Glutamatergic neuron (in vitro differentiated cells): ENCODE measurements at places on chromosomes 16 and 17.

- H3K27me3 ChIP-seq: peaks cover 1% of the 10 kb centered on the region
- no peak overlapping the region for H3K4me3 ChIP-seq
- no peak overlapping the region for H3K27ac ChIP-seq
- no peaks in the 10 kb centered on the region for H3K36me3 ChIP-seq
- DNase-seq: no peak
These were observed 11.3 kb downstream of the ERAL1 start for GRCh38 chr17:28865946-28866752.

DNA sequence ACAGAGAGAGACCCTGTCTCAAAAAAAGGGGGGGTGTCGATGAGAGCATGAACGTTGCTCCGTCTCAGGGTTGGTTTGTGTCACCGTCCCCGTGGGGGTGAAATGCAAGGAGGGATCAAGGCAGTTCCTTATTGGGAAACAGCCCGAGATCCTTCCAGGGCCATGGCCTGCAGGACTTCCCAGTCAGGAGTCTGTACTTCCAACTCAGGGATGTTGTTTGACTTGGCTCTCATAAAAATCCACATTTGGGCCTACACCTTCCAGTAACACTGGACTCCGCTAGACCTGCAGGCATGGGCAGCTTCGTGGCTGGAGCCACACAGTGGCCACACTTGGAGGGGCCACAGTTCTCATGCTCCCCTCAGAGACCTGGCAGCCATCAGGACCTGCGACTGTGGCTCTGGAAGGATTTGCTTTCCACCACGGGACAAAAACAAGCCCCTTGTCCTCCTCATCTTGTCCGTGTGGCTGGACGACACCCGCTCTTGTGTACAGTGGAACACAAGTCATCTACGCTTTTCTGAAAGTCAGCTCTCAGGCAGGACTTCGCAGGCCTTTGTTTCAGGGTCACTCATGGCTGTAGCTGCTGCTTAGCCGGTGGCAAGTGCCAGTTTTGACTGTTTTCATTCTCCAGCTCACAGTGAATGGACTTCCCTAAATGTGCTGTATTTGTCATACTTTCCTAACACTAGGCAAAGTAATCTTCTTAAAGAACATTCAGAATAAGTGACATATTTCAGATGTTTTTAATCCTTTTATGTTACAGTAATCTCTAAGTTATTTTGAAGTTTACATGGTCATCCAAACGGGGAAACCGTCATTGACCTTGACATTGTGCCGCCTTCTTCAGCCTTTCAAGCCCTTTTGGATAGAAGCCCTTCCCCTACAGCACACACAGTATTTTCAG, 24.2 kb upstream of the IL17C start:
- H3K27me3 ChIP-seq: peaks cover 10% of the 10 kb centered on the region
- peak overlapping the region; percentile 61 for H3K4me3 ChIP-seq
- peaks cover 70% of the 10 kb centered on the region for H3K4me1 ChIP-seq
- DNase-seq: no peak

DNA sequence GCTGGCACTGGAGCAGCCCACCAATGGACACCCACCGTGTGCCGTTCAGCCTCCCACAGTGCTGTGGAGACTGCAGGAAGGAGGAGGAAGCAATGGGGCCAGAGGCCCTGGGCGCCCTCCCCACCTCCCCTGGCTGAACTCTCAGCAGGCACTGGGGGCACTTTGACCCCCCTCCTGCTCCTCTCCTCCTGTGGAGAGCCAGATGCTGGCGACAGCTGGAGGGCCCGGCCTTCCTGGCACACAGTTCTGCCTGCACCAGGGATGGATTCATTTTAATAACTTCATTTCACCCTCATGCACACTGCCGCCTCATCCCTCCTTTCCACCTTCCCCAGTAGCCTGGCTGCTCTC, 6.0 kb downstream of the NXPH3 start:
- peaks cover 20% of the 10 kb centered on the region for H3K4me1 ChIP-seq
- peaks cover 5% of the 10 kb centered on the region for H3K27me3 ChIP-seq
- no peaks in the 10 kb centered on the region for H3K36me3 ChIP-seq
- DNase-seq: no peak
- peak overlapping the region; percentile 62 for H3K27ac ChIP-seq

DNA sequence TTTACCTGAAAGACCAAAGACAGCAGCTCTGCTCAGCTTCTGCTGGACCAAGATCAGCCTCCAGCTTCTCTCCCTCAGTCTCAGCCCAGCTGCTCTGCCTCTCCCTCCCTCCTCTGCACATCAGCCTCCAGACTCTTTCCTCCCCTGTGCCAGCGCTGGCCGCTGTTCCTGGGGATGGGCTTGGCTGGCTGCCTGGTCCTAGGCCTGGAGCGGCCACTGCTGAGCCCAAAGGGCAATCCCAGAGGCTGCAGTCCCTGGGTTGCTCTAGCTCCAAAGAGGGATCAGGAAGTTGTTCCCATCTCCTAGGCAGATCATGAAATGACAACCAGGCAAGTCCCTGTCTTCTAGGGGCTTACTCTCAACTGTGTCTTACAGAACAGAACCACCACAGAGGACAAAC, 31.3 kb downstream of the DCUN1D3 start:
- no peak overlapping the region for H3K4me3 ChIP-seq
- H3K36me3 ChIP-seq: no peaks in the 10 kb centered on the region
- H3K27ac ChIP-seq: no peak overlapping the region
- H3K4me1 ChIP-seq: peaks cover 41% of the 10 kb centered on the region
- DNase-seq: peak; percentile 28

DNA sequence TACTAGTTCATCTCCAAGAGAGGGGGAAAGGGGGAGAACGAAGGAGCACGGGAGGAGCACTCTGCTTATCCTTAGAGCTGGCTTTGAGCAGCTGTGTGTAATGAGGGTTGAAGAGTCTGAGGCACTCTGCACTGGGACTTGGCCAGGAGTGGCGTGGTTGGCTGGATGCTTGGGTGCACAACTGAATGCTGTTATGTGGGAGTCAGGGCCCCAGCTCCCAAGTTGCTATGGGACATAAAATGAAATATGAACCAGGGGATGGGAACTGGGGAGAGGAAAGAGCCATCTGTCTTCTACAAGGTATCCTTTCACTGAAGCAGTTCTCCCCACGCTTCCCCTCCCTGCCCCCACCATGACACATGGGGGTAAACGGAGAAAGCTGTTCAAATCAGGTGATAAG, 105.9 kb upstream of the ANKFN1 start:
- H3K4me1 ChIP-seq: no peaks in the 10 kb centered on the region
- no peak overlapping the region for H3K4me3 ChIP-seq
- H3K36me3 ChIP-seq: no peaks in the 10 kb centered on the region
- no peak for DNase-seq

DNA sequence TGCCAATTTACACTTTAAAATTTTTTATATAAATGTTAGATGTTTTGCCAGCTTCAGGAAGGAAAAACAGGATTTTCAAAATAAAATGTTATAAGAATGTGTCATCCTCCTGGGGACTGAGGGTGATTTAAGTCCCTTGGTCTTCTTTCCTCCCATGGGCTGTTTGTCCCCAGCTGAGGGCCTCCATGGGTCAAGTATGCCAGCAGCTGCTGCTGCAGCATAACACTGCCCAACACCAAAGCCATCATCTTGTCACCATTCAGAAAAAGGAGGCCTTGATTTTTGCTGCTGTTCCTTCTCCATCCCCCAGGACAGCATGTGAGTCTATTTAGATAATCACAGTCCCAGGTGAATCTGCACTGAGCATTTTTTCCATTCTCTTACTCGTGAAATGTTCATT, 188.5 kb downstream of the LGALS9B start:
- peaks cover 32% of the 10 kb centered on the region for H3K4me1 ChIP-seq
- H3K4me3 ChIP-seq: no peak overlapping the region
- H3K36me3 ChIP-seq: no peaks in the 10 kb centered on the region

DNA sequence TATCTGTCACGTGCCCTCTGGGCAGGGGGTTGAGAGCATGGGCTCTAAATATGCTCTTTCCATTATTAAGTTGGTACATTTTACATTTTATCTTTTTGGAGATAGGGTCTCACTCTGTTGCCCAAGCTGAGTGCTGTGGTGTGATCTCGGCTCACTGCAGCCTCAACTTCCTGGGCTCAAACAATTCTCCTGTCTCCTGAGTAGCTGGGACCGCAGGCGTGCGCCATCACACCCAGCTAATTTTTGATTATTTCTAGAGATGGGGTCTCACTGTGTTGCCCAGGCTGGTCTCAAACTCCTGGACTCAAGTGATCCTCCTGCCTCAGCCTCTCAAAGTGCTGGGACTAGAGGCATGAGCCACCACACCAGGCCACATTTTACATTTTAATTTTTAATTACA, 43.9 kb upstream of the KDM6B start:
- no peak overlapping the region for H3K4me3 ChIP-seq
- H3K27ac ChIP-seq: no peak overlapping the region
- peaks cover 3% of the 10 kb centered on the region for H3K4me1 ChIP-seq
- no peaks in the 10 kb centered on the region for H3K36me3 ChIP-seq
- no peak for DNase-seq

DNA sequence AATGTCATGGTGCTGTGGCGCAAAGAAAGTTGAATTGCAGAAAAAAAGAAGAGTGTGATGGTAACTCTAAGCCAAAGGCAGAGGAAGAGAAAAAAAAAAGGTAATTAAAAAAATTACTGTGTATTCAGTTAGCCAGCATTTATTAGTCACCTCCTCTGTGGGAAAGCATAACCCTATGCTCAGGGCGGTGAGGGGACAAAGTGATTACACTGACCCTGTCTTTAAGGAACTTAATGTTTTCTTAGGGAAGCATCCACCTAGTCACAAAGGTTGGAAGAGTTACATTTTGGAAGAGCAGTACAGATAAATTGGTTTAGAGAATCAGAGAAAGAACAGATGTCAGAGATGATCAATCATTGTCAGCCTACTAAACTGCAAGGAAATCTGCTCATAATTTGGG, 410.3 kb downstream of the CDH11 start:
- H3K36me3 ChIP-seq: no peaks in the 10 kb centered on the region
- peaks cover 2% of the 10 kb centered on the region for H3K4me1 ChIP-seq
- no peaks in the 10 kb centered on the region for H3K27me3 ChIP-seq

GRCh38 chr17:81365148-81365600, 30.1 kb upstream of the BAHCC1 start:
- H3K4me3 ChIP-seq: no peak overlapping the region
- no peak overlapping the region for H3K27ac ChIP-seq
- no peaks in the 10 kb centered on the region for H3K36me3 ChIP-seq
- H3K27me3 ChIP-seq: peaks cover 7% of the 10 kb centered on the region
- H3K4me1 ChIP-seq: peaks cover 6% of the 10 kb centered on the region
- no peak for DNase-seq

- no peaks in the 10 kb centered on the region for H3K36me3 ChIP-seq
- H3K27me3 ChIP-seq: peaks cover 26% of the 10 kb centered on the region
- no peak for DNase-seq
- H3K4me3 ChIP-seq: peak overlapping the region; percentile 71
These were observed 155.9 kb downstream of the C16orf78 start for GRCh38 chr16:49529411-49530045.

DNA sequence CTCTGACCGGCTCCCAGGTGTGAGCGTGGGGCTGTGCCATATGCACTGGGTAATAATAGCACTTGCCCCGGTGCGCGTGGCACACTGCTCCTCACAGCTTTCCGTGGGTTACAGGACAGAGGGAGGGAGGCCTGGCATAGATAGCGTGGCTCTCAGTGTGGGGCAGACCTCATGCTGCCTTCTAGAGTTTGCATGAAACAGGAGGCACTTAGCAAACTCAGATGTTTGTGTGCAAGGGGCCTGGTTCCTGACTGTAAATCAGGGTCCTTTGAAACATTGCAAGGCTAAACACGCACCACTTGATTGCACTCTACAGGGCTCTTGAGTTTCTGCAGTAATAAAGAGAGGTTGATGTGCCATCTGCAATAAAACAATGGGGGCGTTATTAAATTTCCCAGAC, 101.7 kb downstream of the RPTOR start:
- no peak for DNase-seq
- no peaks in the 10 kb centered on the region for H3K36me3 ChIP-seq
- H3K27me3 ChIP-seq: peaks cover 8% of the 10 kb centered on the region

GRCh38 chr17:47323382-47324223, at the start of gene EFCAB13:
TSS of gene EFCAB13 (plus strand) at chr17:47323955. CDS start at chr17:47328354, 4,399 bp downstream.
- peak within 1 kb of the TSS; percentile 91 for H3K4me3 ChIP-seq
- H3K4me1 ChIP-seq: peaks cover 2% of the 10 kb centered on the region
- peak within 1 kb of the TSS; percentile 94 for H3K27ac ChIP-seq
- peaks cover 9% of the 10 kb centered on the region for H3K27me3 ChIP-seq
- DNase-seq: peak; percentile 95

DNA sequence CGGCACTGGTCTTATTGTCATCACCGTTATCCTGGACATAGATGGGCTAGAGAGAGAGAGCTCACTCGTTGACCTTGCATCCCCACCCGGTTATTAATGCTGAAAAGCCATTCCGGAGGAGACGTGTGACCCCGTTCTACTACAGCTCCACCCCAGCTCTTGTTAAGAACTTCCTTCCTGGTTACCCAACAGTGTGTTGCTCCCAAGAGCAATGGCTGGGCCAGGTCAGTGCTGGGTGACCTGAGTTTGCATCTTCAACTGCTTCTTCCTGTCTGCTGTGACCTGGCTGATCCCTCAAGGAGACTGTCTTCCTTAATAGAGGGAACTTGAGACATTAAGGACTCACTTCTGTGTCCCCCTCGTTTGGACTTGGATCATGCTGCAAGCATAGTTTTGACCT, 96.1 kb upstream of the SDK2 start:
- no peaks in the 10 kb centered on the region for H3K36me3 ChIP-seq
- peaks cover 17% of the 10 kb centered on the region for H3K4me1 ChIP-seq
- H3K27ac ChIP-seq: no peak overlapping the region
- no peak overlapping the region for H3K4me3 ChIP-seq
- peaks cover 11% of the 10 kb centered on the region for H3K27me3 ChIP-seq

DNA sequence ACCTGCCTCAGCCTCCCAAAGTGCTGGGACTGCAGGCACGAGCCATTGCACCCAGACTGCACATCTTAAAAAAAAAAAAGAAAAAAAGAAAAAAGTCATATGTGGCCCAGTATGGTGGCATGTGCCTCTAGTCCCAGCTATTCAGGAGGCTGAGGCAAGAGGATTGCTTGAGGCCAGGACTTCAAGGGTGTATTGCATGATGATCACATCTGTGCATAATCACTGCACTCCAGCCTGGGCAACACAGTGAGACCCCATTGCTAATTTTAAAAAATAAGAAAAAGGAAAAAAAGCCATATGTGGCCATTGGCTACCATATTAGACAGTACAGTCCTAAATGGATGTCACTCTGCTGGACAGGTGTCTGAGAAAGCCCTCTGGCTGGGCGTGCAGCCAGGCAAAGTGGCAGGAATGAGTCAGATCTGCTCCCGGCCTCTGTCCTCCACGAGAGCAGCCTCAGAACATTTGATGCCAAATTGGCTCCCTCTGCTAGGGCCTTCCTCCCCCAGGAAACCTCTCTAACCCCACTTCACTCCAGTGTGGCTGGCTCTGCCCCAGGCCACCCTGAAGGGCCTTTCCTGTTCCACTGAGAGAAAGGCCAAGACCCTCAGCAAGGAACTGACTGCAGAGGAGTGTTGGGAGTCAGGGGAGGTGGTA, 14.7 kb downstream of the CA7 start:
- H3K36me3 ChIP-seq: no peaks in the 10 kb centered on the region
- no peak overlapping the region for H3K4me3 ChIP-seq
- no peak overlapping the region for H3K27ac ChIP-seq
- H3K4me1 ChIP-seq: no peaks in the 10 kb centered on the region
- H3K27me3 ChIP-seq: peaks cover 2% of the 10 kb centered on the region
